B cell (primary cell): ENCODE measurements at places on chromosomes 7 and 10.
A peak's percentile ranks its signal among the peaks of the same experiment; 100 is the strongest.

DNA sequence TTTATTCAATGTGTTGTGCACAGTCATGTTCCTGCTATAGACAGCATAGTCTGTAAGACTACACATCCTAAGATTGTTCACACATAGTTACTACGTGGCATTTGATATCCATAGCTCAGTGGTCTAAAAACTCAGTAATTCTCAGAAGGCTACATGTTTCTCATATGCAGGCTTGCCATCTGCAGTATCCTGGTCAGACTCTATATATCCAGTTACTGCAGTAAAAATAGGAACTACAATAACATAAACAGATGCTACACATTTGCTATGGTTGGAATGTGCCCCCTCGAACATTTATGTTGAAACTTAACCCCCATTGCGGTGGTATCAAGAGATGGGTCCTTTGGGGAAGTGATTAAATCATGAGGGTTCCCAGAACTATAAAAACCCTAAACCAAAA is 1377.8 kb upstream of the LRRTM3 start:
- no peak for DNase-seq

DNA sequence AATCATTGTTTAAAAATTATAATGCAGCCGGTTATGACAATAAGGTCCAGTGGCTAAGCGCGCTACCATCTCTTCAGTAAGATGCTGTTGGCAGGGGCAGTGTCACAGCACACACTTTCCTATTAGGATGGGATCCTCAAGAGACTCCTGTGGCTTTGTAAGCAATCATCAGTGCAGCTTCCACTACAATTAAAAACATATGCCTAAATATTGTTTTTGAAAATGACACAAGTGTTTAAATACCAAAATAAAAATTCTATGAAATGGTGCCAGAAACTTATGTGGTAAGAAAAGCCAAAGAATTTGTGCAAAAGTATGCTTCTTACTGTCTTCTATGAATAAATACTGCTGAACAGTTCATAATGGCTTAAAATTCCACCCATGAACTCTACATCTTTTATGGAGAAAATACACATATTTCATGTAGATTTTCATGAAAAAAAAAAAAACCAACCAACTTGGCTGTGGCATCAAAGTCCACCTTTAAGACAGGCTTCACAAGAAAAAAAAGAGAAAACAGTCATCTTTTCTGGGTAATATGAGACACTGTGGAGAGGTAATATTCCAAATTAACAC is 132.8 kb downstream of the SEMA3C start:
- no peak for DNase-seq

DNA sequence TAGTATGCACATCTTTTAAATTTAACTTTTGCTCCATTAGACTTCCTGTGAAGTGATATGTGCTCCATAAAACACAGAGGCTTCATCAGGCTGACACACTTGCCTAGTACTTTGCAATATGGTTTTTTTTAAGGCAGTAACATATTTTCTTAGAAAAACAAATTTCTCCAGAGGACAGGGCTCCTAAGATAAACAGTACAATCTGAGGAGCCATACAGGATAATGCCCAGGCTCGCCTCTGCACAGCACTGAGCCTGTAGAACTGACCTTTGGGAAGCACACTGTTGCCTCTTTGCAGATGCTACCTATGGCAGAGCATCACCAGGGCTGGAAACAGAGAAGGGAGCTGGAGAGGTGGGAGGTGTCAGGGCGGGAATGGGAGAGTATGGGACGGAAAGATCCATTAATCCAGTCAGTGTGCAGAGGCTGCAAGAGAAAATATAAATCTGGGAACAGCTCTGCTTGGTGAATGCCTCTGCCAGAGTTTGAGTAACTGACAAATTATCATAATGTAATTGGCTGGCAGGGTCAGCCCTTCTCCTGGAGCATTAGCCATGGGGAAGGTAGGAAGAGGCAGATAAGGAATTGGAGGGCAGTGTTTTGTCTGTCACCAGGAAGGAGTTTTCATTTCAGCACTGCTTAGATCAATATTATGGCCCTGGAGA is 132.3 kb downstream of the CREB5 start:
- DNase-seq, result no peak

- DNase-seq, result no peak
These were observed 290.2 kb downstream of the C7orf25 start for GRCh38 chr7:42621543-42622219.

GRCh38 chr7:17485904-17486303 is 187.5 kb downstream of the AHR start:
- DNase-seq, result no peak

DNA sequence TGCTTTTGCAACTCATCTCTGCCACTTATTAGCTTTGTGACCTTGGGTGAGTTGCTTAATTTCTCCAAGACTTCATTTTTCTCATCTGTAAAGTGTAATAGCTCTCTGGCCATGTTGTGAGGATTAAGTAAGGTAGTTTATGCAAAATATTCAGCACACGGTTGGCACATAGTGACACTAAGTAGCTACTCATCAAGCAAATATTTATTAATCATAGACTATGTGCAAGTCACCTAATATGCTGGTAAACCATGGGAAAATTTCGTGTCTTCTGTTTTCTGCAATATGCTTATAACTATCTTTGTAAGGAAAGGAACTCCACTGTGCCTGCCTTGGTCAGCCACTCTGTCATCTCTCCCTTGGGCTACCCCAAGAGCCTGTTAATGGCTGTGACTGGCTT is 50.3 kb upstream of the EGR2 start:
- DNase-seq, result no peak

DNA sequence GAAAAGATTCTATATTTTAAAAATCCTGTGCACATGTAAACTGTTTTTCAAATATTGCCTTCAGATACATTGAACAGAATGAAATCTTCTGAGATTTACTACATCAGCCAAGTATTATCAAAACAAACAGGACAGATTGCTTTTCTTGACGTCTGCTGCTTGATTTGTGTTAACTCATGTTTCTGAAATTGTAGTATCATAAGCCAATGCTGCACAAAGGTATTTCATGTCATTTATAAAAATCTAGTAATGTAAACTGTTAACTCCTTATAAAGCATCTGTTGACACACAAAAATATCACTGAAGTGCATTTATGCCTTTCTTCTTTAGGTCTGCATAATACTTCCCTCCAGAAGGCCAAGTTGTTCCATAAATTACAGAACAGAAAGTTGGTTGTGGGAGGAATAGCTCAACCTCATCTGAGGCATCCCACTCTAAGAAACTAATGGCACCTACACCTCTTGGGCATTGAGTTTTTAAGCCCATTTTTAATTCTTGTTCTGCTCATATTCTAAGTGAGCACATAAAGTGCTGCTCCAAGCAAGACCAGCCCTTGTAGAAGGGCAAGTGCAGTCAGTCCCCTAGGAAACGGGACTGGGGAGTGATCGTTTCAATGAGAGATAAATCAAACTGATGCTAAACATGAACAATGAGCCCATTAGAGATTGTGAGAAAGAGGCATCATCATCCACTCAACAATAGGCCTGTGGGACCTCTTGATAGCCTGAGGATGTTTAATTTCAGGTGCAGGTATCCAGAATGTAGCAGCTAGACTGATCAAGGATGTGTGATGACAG is 28.5 kb downstream of the CAV1 start:
- DNase-seq, result no peak

- DNase-seq, result no peak
These were observed 46.5 kb downstream of the ABLIM1 start for GRCh38 chr10:114611617-114612016.

- DNase-seq, result no peak
These were observed 670 bp downstream of the RCC1L start for GRCh38 chr7:75072981-75073283.

GRCh38 chr7:2109936-2110609 is 122.7 kb downstream of the MAD1L1 start:
- peak; percentile 52 for DNase-seq

DNA sequence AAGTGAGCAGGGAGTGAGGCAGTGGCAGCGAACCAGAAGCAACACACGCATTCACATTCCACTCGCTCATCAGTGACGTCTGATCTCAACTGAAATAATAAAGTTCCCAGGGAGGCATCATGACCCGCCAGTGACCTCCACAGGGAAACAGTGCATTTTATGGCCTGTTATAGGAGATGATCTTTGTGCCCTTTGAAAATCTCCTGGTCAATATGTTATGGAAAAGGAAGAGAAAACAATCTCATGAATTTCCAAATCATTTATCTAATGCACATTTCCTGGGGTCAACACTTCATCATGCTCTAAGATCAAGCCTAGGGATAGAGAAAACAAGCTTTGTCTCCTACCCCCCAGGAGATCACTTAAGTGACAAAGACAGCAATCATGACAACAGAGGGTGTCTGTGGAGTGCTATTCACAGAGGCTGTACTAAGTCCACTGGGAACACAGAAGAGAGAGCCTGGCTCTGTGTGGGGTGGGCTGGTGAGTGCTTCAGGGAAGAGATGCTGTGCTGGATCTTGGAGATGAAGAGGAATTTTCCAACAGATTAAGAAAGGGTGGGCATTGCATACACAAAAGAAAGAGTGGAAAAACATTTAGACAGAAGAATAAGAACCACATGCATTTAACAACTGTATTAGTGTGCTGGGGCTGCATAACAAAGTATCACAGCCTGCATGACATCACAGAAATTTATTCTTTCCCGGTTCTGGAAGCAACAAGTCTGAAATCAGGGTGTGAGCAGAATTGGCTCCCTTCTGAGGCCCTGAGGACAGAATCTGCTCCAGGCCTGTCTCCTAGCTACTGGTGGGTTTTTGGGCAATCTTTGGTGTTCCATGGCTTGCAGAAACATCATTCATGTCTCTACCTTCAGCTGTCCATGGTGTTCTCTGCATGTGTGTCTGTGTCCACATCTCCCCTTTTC is 613.9 kb upstream of the IGFBP3 start:
- DNase-seq, result no peak

DNA sequence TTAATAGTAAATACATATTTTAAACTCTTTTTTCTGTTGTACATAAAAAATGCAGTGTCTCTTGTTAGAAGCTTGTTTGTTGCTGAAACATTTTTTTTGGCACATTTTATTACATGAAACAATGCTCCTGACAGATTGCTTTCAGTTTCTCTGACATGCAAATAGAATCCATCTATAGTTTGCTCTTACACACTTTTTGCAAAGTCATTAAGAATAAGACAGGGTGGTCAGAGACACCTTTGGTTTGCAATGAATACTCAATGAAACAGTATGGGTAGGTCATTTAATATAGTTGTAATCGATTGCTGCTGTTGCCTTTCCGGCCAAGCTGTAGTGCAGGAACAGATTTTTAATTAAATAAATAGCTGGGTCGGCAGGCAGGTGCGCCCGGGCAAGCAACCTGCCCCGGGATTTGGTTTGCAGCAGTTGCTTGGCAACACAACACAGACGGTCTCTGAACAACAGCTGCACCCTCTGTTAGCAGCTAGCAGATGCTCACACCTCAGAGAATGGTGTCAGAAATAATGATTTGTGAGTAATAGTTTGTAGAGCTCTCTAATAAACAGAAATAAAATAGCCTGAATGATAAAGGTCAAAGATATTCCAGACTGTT is 115.7 kb upstream of the CACNA2D1 start:
- no peak for DNase-seq

DNA sequence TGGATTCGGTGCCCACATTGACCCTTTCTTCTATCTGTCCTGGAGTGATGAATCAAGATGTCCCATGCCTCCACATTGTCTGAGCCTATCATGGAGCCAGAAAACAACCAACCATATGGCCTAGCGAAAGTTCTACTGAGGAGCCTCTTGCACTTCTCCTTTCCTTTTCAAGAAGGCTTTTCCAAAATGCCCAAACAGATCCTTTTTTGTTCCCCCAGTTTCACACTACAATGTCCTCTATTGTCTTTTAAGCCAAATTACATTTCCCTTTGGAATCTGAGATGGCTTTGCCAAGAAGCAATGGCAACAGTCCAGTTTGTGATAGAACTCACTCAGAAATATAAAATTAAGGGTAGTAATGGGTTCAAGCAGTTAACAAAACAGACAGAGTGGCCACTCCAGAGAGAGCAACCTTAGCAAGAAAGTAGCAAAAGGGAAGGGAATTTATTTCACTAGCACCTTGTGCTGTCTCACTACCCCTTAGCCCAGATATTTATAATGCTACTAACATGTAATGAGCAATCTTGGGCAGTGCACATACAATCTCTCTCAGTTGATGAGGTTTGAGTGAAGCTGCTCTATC is 194.6 kb upstream of the PDE1C start:
- DNase-seq, result no peak

DNA sequence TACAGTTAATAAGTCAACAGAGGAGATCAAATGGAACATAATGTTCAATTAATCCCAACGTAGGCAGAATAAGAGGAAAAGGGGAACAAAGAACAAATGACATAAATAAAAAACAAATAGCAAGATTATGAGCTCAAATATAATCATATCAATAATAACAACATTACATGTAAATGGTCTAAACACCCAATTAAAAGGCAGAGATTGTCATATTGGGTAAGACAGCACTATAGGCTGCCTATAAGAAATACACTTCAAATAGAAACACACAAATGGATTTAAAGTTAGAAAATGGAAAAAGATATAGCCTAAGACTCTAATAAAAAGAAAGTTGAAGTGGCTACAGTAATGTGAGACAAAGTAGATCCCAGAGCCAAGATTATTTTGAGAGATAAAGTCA is 126.4 kb upstream of the PTER start:
- DNase-seq, result no peak

DNA sequence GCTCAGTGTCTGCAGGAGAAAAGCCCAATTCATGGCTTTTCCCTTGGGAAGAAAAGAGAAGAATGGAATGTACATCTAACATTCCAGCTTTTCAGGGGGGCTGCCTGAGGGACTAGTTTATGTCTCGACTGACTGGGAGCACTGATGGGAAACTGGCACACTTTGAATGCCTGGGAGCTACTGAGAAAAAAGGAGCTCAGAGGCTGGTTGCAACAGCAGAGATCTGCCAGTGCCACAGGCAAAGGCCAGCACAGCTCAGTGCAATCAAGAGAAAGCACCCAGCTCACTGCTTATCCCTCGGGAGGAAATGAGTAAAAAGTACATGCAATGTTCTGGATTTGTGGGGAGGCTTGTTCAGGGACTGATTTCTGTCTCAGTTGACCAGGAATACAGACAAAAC is 226.2 kb downstream of the COBL start:
- no peak for DNase-seq

- DNase-seq, result peak; percentile 37
These were observed 2.9 kb downstream of the NFKB2 start for GRCh38 chr10:102398172-102399020.

DNA sequence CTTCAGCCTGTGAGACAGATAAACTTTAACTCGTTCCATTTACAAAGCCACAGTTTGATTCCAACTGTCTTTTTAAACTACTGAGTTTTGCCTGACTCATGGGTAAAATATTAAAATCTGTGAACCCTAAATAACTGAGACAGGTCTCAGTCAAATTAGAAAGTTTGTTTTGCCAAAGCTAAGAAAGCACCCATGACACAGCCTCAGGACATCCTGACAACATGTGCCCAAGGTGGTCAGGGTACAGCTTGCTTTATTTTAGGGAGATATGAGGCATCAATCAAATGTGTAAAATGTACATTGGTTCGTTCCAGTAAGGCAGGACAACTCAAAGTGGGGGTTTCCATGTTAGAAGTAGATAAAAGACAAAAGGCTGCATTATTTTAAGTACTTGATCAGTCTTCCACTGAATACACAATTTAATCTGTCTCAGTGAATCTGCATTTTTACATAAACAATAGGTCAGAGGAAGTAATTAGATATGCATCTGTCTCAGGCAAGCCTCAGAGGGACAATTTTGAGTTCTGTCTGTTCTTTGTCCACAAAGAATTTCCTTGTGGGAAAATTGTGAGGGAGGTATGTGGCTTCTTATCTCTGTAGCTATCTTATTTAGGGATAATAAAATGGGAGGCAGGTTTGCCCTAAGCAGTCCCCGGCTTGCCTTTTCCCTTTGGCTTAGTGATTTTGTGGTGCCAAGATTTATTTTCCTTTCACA is 11.0 kb upstream of the PIP start:
- DNase-seq, result no peak

- DNase-seq, result no peak
These were observed 1.2 kb downstream of the NUB1 start for GRCh38 chr7:151342811-151343210.
